ENCODE measurements at places on chromosomes 7 and 10.

GRCh38 chr10:78042752-78043104, 9.1 kb downstream of the RPS24 start:
- DNase-seq: no peak

DNA sequence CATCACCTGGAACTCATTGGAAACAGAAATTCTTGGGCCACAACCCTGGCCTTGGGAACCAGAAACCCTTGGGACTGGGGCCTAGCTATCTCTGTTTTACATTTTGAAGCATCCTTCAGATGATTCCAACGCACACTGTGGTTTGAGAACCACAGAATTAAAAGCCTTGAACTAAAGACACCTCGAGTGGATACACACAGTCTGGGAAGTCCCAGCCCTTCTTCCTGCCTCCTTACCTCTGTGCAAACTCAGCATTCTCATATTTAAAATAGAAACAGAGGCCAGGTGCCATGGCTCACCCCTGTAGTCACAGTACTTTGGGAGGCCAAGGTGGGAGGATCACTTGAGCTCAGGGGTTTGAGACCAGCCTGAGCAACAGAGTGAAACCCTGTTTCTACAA, 12.9 kb downstream of the NPFFR1 start:
- no peak for DNase-seq

GRCh38 chr10:94403380-94404213, 1.3 kb downstream of the TBC1D12 start:
- DNase-seq: peak; percentile 48

GRCh38 chr7:74193913-74194312, 15.9 kb upstream of the LAT2 start:
- no peak for DNase-seq

DNA sequence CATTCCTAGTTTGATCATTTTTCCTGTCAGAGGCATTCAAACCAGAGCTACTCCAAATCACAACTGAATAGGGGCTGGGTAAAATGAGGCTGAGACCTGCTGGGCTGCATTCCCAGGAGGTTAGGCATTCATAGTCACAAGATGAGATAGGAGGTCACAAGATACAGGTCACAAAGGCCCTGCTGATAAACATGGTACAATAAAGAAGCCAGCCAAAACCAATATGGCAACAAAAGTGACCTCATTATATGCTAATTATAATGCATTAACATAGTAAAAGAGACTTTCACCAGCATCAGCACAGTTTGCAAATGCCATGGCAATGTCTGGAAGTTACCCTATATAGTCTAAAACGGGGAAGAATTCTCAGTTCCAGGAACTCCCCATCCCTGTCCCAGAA, 37.3 kb downstream of the TWIST1 start:
- DNase-seq: no peak

- no peak for DNase-seq
Observed at GRCh38 chr7:132249256-132249971, 326.9 kb downstream of the PLXNA4 start.

DNA sequence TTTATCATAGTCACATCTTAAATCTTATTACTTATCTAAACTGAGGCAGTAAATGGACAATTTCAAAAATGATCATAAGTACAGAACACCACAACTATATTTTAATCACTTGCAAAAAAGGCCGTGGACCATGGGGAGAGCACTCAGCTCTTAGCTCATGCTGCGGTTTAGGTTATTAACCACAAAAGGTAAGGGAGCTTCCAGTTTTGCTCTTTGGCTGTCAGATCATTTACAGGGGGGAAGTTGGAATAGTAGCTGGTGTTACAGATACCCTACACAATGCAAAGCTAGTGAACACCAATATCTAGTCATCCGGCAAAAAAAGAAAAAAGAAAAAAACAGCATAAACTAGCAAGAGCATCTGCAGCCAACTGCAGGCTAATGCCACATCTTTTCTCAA, 147.0 kb downstream of the BBS9 start:
- no peak for DNase-seq

GRCh38 chr7:29278337-29279069, 83.9 kb downstream of the CHN2 start:
- no peak for DNase-seq

GRCh38 chr10:34966451-34966850, 123.7 kb downstream of the CUL2 start:
- DNase-seq: no peak

DNA sequence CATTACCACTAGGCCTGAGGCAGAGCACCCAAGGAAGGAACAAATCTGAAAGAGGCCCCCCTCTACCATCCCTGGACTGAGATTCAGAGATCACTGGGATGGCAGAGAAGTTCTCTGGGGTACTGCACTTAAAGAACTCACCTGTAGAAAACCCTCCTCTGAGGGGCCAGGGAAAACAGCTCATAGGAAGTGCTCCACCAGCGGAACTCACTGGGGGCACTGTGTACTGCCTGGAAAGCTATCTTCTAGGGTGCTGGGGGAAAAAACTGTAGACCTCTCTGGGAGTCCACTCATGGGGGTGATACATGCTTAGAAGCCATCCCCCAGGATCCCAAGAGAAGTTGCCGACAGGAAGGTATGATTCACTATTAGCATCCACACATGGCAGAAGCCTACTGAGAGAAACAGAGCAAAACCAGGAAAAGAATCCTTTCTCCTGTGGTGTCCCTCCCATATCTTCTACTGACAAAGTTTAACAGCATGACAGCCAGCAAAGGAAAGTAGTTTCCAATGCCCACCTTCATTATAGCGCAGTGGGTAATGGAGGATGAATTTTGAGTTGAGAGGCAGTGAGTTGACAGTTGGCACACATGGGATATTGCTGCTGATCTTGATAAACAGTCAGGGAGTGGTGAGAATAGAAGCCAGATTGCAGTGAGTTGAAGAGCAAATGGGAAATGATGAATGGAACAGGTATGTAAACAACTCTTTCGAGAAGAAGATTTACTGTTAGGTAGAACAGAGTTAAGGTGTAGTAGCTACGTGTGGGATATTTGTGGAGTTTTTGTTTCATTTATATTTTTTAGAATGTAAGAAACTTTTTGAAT, 20.9 kb downstream of the ANKIB1 start:
- no peak for DNase-seq

- no peak for DNase-seq
Observed at GRCh38 chr10:125265579-125265955, 105.2 kb upstream of the CTBP2 start.
